ENCODE measurements at places on chromosomes 5 and 9. TPM values are rescaled to one million over a fixed set of nuclear protein-coding genes. Genes with fewer than 3 reads are reported as not detected.
A peak's percentile ranks its signal among the peaks of the same experiment; 100 is the strongest.

- no peak overlapping the region for H3K27ac ChIP-seq
- no peak for DNase-seq
- H3K4me1 ChIP-seq, result no peaks in the 10 kb centered on the region
These were observed 22.5 kb downstream of the PALM2AKAP2 start for GRCh38 chr9:109802491-109802890.

DNA sequence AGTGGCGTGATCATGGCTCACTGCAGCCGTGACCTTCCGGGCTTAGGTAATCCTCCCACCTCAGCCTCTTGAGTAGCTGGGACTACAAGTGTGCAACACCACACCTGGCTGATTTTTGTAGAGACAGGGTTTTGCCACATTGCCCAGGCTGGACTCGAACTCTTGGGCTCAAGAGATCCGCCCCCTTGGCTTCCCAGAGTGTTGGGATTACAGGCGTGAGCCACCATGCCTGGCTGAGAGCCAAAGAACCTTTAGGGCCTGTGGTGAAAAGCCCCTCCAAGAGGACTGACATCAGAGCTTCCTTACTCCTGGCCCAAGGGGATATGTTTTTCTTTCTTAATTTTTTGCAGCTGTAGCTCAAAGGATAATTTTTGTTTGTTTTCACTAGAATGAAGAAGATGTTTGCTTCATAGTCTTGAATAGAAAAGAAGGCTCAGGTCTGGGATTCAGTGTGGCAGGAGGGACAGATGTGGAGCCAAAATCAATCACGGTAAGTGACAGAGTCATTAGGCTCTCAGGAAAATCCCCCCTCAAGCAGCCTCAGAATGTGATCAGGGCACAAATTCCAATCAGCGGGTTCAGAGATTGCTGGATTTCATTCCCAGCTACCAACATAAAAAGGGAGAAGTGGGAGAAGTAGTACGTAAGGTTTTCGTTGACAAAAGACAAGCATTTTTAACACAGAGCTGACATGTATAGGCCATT is 77.1 kb downstream of the GOLPH3 start:
- H3K36me3 ChIP-seq, result peaks cover 41% of the 10 kb centered on the region
- no peak for DNase-seq
- H3K4me1 ChIP-seq, result no peaks in the 10 kb centered on the region
- no peak overlapping the region for H3K27ac ChIP-seq
- no peak overlapping the region for H3K4me3 ChIP-seq

DNA sequence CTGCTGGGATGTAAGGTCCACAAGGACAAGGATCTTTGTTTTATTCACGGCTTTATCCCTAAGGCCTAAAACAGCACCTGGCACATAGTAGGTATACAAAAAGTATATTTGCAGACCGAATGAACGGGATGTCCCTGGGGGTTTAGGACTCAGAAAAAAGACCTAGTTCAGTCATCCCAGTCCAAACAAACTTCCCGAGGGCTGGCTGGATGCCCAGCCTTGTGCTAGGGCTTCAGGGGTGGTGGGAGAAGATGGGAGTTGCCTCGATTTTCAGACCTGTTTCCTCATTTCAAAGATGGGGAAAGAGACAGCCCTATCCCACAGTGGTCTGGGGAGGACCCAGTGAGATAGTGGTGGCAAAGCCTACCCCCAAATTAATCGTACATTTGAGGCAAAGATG is 3.0 kb upstream of the PROB1 start:
- H3K27me3 ChIP-seq, result peaks cover 20% of the 10 kb centered on the region
- peaks cover 7% of the 10 kb centered on the region for H3K4me1 ChIP-seq
- H3K27ac ChIP-seq, result no peak overlapping the region
- no peaks in the 10 kb centered on the region for H3K36me3 ChIP-seq
- no peak for DNase-seq

GRCh38 chr9:96062854-96063253 is 187.4 kb downstream of the ERCC6L2 start:
- no peak overlapping the region for H3K4me3 ChIP-seq
- H3K27me3 ChIP-seq, result no peaks in the 10 kb centered on the region
- no peaks in the 10 kb centered on the region for H3K4me1 ChIP-seq
- no peak overlapping the region for H3K27ac ChIP-seq
- no peak for DNase-seq

DNA sequence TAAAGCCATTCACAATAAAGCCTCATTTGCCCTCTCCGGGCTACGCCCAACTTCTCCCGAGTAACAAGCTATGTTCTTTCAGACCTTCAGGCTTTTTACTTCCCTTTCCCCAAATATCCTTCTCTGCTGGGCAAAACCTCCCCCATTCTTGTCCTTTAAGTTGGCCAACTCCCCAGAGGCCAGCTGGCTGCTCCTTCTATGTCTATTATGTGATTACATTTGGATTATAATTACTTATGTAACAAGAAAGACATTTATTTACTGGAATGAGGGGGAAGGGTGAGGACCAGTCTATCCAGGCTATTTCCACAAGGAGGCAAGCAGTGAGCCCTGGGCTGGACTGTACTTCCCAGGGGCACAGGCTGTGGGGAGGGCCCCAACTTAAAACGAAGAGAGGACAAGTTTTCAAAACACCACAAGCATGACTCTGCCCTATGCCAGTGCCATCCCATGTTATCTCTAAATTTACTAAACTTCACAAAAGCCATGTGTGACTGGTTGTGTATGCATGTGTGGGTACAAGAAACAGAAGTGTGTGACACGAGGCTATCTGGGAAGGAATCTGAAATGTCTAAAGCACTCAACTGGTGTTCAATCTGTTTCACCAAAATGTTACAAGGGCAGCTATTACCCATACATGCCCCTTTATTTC is 84.5 kb downstream of the GNAQ start:
- no peaks in the 10 kb centered on the region for H3K27me3 ChIP-seq
- H3K36me3 ChIP-seq, result peaks cover 4% of the 10 kb centered on the region
- H3K27ac ChIP-seq, result no peak overlapping the region
- peaks cover 5% of the 10 kb centered on the region for H3K4me1 ChIP-seq

The NUTM2G gene
- total RNA-seq, result not detected

GRCh38 chr9:127724012-127724411 is 8.1 kb downstream of the TTC16 start:
- H3K27ac ChIP-seq, result no peak overlapping the region
- H3K4me3 ChIP-seq, result no peak overlapping the region
- peak; percentile 64 for DNase-seq
- no peaks in the 10 kb centered on the region for H3K27me3 ChIP-seq
- no peaks in the 10 kb centered on the region for H3K4me1 ChIP-seq

GRCh38 chr5:138752951-138753793 is at the start of gene CTNNA1:
Gene CTNNA1 (plus strand): TSS chr5:138753425. CDS start chr5:138781925, 28,500 bp downstream.
- peak; percentile 96 for DNase-seq
- peaks cover 28% of the 10 kb centered on the region for H3K36me3 ChIP-seq
- H3K27me3 ChIP-seq, result no peaks in the 10 kb centered on the region
- peak within 1 kb of the TSS; percentile 97 for H3K4me3 ChIP-seq
- H3K27ac ChIP-seq, result peak within 1 kb of the TSS; percentile 94
- H3K4me1 ChIP-seq, result no peaks in the 10 kb centered on the region

GRCh38 chr5:54113060-54113459 is 197.3 kb downstream of the ARL15 start:
- no peaks in the 10 kb centered on the region for H3K4me1 ChIP-seq
- no peak overlapping the region for H3K27ac ChIP-seq
- no peaks in the 10 kb centered on the region for H3K36me3 ChIP-seq
- DNase-seq, result no peak

- no peaks in the 10 kb centered on the region for H3K4me1 ChIP-seq
- H3K27me3 ChIP-seq, result no peaks in the 10 kb centered on the region
- H3K27ac ChIP-seq, result no peak overlapping the region
- DNase-seq, result no peak
These were observed 20.5 kb downstream of the SELENOP start for GRCh38 chr5:42791151-42791550.

The THG1L gene
- 13.8 TPM for total RNA-seq

DNA sequence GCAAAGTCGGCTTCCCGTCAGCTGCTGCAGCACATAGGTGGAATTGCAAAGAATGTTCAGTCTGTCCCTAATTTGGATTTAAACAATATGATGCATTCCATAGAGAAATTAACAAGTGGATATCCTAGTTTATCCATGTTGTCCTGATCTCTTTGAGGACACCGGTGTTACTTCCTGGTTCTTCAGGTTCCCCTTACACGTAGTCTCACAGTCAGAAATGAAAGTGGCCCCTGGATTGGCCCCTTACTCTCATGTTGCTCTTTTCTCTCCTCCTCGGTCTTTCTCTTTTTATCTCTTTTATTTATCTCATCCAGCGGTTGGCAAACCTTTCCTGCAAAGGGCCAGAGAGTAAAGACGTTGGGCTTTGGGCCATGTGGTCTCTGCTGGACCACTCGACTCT is 265.1 kb downstream of the GAS1 start:
- H3K27ac ChIP-seq, result no peak overlapping the region
- H3K4me3 ChIP-seq, result no peak overlapping the region
- DNase-seq, result no peak
- peaks cover 18% of the 10 kb centered on the region for H3K4me1 ChIP-seq

GRCh38 chr9:136958473-136958872 is 6.4 kb downstream of the LCN12 start:
- H3K4me1 ChIP-seq, result no peaks in the 10 kb centered on the region
- no peaks in the 10 kb centered on the region for H3K27me3 ChIP-seq
- H3K27ac ChIP-seq, result no peak overlapping the region
- no peak overlapping the region for H3K4me3 ChIP-seq
